ENCODE measurements at places on chromosomes 2 and 18.

- DNase-seq = no peak
These were observed 432.8 kb downstream of the METTL4 start for GRCh38 chr18:2138552-2138951.

- no peak for DNase-seq
These were observed 77.3 kb downstream of the TTC21B start for GRCh38 chr2:165876269-165876668.

DNA sequence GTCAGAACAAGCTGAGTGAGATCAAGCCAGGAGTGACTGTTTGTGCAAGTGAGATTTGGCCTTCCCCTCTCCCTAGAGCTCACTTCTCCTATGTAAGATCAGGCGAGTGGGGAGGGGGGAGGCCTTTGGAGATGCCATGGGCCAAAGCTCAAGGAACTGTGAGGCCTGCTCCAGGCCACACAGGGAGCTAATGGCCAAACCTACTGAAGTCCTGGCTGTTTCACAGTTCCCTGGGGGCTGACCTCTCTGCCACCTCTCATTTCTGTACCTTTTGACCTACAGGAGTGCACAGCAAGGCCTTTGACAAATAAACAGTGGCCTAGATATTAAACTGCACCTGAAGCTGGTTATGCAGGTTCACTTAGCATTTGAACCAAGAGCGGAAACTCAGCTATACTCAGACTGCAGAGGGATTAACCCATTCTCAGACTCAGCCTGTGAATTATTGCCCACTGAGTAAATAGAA, 235.0 kb upstream of the NT5C1B start:
- DNase-seq = no peak

DNA sequence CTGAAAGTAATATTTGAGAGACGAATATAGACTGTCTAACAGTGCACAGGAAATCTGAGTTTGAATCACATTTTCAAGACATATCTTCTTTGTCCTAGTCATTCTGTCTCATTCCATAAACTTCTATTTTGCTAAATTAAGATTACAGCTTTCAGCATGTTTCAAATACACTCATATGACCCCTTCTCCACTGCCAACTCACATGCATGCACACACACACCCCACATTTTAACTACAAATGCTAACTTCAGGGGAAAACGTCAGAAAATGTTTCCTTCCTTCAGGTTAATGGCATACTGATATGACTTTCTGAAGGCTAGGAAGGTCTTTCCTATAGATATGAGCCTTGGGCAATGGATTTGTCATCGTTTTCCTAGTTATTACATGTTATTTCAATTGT, 373.7 kb downstream of the RBM43 start:
- DNase-seq = no peak

GRCh38 chr2:205280596-205281236, 401.6 kb upstream of the NRP2 start:
- no peak for DNase-seq

DNA sequence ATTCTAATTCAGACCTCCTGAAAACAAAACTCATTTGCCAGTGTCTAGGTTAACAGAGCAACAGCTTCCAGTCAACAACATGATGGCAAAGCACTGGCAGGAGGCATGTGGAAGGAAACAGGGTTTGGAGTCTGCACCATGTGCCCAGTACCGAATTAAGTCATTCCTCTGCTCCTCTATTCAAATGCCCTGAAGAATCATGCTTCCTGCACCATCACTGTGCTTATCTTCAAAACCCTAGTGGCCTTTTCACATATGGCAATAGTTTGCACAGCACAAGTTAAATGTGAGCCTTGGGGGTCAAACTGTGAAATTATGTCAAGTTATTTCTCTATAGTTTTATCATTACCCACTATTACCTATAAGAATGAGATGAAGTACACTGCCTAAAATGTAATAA, 75.4 kb upstream of the GRB14 start:
- no peak for DNase-seq

- DNase-seq = peak; percentile 7
These were observed 631 bp downstream of the GYPC start for GRCh38 chr2:126656431-126657147.

DNA sequence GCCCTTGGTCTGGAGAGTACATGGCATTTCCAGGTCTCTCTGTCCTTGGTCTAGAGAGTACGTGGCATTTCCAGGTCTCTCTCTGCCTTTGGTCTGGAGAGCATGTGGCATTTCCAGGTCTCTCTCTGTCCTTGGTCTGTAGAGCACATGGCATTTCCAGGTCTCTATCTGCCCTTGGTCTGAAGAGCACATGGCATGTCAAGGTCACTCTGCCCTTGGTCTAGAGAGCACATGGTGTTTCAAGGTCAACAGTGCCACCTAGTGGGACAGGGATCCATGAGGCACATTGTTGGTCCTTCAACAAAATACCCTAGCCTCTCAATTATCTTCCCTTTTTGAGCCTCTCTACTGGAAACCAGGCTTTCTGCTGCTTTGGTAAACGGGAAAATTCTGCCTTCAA, 250.2 kb downstream of the OTX1 start:
- no peak for DNase-seq

GRCh38 chr2:20049637-20050036, 1.8 kb downstream of the LAPTM4A start:
- no peak for DNase-seq

GRCh38 chr2:85396531-85397470, 13.4 kb downstream of the CAPG start:
- DNase-seq = no peak

DNA sequence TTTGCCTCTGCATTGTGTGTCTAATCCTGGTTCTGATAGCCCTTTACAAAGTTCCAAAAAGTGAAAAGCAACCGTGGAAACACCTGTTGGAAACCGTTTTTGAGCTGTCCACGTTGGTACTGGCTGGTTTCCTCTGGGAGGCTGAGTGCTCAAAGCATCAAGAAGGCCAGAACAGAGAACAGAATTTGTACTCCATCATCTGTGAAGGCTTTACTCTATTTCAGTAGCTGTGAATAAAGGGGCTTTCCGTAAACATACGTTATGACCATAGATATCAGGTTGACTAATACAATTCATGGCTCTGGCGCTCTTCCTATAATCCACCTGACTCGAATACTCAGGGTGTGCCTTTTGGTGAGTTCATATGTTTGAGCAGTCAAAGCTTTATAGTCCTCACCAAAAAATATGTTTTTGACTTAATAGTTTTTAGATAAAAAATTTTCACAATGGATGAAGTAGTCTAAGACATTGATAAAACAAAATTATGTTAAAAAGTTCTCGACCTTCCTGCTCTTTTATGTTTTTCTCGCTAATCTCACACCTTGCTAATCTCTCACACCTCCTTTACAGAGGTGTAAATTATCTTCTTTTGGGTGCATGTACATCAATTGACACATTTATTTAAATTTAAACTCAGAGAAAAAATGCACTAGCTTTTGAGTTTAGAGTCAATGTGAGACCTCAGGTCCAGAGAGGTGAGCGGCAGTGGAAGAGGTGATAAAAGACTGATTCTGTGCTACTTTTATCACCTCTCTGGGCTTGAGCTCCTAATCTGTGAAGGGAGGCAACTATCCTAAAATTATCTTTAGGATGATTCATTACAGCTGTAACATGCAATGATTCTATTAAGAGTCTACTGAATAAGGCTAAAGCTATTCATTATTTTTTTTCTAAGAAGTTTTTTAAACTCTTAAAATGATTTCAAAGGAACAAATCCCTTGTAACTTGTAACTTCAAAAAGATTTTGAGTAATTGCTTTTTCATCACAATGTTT, 65.3 kb downstream of the CXCR4 start:
- DNase-seq = no peak
